Esophagus squamous epithelium (tissue), 5 donors: ENCODE measurements at places on chromosomes 1 and 21.

- no peak for DNase-seq
Measured at GRCh38 chr1:220044678-220045355, 1.5 kb downstream of the EPRS1 start.

GRCh38 chr1:244231193-244231571 lies 180.1 kb downstream of the ZBTB18 start:
- no peak for DNase-seq

GRCh38 chr1:46466477-46467182 lies 23.0 kb upstream of the DMBX1 start:
- no peak for DNase-seq

- DNase-seq: no peak
Measured at GRCh38 chr1:89762386-89762778, 58.5 kb upstream of the LRRC8D start.

DNA sequence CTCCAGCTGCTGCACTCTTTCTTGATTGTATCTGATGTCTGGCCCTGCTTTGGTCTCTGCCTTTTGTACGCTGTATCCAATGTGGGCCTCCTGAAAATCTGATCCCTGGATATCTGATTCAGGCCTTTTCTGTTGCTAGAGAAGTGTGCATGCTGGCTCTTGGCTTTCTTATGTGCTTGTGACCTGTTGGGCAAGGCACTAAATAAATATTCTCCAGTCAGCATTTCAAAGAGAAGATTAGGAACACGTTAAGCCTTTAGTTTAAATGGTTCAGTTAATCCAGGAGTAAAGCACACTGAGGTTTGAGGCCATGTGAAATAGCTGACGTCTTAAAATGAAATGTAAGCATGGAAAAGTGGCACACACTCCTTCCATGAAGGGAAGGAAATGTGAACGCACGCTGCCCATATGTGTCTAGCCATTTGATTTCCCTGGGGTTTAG lies 9.3 kb upstream of the F3 start:
- DNase-seq: no peak

DNA sequence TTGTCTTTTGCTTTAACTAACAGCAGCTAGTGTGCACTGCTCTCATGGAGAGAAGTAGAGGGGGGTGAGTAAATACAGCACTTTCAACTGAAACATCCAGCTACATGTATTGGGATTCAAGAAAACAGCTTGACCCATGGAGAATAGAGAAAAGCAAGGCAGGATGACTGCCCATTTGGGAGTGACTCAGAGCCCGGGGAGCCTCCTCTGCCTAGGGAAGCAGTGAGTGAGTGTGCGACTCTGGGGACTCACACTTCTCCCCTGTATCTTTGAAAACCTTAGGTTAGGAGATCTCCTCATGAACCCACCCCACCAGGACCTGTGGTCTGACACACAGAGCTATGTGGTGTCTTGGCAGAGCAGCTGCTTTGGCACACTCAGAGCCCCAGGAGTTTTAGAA lies 82.0 kb upstream of the PTGFR start:
- no peak for DNase-seq

GRCh38 chr1:33311706-33312412 lies 9.0 kb downstream of the A3GALT2 start:
- no peak for DNase-seq

DNA sequence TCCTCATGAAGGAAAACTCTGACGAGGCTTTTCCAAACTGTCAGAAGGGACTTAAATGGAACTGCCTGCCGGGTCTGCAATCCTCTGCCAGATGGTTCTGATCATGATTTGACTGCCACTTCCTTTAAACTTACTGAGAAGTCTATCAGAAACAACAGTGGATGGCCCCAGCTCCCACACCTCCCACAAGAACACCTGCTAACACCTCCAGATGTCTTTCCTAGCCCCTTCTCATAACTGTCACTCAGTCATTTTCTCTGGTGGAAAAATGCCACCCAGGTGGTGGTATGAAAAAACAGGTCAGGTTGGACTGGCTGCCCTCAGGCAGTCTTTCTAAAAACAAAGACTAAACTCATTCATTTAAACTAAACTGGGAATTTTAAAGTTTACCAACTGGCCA lies 66.7 kb upstream of the ABCD3 start:
- no peak for DNase-seq

- no peak for DNase-seq
Measured at GRCh38 chr1:6627841-6628545, 3.3 kb downstream of the THAP3 start.

- no peak for DNase-seq
Measured at GRCh38 chr1:184881941-184882913, 92.1 kb downstream of the NIBAN1 start.

GRCh38 chr1:162564762-162565218 lies 3.3 kb downstream of the UAP1 start:
- DNase-seq: no peak

DNA sequence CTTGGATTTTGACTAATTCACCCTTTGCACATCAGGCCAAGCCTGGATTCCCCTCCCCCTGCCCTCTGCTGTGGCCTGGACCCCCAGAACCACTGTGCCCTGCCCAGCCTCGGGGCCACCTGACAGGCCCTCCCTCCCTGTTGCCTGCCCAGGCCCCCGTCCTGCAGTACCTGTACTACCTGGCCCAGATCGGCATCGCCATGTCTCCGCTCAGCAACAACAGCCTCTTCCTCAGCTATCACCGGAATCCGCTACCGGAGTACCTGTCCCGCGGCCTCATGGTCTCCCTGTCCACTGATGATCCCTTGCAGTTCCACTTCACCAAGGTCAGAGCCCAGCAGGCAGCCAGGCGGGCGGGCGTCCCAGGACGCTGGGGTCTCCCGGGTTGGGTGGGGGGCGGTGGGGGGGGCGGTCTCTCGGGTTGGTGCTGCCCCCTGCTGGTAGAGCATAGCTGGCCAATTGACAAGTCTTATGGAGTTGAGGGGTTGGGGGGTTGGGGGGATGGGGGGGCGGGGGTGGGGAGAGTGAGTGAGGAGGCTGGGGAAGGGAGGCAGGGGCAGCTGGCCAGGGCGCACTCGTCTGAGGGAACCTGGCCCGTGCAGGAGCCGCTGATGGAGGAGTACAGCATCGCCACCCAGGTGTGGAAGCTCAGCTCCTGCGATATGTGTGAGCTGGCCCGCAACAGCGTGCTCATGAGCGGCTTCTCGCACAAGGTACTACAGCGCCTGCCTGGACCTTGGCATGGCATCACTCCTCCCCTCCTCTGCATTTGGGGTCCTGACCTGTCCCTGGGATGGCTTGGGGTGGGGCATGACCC lies 10.7 kb downstream of the AMPD2 start:
- DNase-seq: no peak

GRCh38 chr1:214102907-214103306 lies 115.1 kb downstream of the PROX1 start:
- no peak for DNase-seq

GRCh38 chr21:42590431-42591131 lies 62.8 kb upstream of the PDE9A start:
- DNase-seq: no peak

GRCh38 chr1:1815606-1816281 lies 37.5 kb upstream of the NADK start:
- no peak for DNase-seq

DNA sequence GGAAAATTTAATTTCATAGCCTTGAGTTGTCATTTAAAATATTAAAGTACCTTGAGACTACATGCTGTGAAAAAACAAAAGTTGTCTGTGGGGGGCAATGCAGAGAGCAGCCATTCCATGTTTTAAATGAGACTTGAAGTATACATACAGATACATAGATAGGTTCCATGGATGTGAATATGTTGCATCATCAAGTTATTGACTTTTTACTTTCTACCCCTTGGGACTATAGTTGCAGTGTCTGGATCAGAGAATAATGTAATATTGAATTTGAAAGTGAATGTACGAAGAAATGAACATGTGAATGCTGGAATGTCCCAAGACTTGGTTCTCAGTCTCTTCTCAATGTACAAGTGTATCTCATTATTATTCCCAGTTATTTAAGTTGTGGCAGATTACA lies 751.0 kb downstream of the MRPL39 start:
- no peak for DNase-seq

DNA sequence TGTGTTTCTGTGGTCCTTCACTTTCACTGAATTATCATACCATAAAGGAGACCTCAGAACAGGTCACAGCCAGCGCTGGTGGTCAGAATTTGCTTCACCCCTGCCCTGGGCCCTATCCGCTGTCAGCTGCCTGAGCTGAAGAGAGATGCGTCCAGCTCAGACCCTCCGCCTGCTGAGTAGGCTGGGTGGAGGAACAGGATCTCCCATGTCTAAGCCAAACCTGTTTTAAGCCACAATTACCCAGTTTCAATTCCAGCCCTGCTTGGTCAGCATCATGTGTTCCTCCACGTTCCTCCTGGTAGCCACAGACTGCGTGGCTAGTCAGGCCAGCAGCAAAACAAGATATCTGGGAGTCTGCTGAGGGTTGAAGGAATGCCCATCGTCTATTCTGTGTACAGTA lies 13.5 kb upstream of the BGLAP start:
- DNase-seq: no peak

DNA sequence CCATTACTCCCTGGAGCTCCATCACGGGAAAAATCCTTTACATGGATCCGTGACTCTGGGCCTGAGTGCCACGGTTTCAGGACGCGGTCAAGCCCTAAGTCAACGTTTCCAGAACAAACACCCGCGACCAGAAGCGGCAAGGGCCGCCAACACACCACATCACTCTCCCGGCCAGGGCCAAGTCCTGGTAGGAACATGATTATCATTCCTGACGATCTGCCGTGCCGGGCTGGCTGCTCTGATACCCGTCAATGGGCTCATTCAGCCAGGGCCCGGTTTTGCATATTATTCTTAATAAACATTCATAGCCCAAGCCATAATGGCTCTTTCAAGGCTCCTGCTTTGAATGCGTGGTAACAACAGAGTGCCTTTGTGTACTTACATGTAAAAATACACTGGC lies 44.6 kb upstream of the SIM2 start:
- DNase-seq: no peak

DNA sequence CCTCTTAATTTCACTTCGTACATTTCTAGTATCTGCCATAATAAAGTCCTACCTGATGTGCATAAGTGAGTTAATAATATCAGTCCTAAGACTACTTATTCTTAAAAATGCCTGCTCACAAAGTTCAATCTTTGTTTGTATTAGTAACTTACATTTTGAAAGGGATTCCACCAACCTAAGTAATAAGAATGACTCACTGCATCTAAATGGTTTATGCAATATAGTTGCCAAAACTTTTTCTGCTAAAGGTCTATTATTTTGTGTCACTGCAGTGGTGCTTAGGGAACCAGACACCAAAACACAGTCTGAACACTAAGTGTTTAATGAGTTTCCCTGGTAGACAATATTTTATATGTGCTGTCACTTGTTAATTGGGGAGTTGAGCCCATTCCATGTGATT lies 1.8 kb downstream of the ZNF669 start:
- no peak for DNase-seq

DNA sequence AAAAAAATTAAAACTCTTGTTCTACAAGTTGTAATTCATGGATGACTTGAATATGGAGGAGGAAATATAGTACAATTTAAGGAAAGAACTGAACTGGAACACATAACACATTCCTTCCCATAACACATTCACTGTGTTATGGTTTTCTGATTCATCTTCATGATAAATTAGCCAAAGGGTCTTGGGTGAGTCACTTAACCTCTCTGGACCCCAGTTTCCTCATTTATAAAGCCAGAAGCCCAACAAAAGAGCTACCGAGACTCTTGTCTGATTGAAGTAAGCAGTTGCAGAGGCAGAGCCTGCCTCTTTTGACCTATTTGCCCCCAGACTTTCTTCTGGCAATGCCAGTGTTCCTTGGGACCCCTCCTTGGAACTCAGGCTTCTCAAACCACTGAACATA lies 161.9 kb upstream of the KCTD3 start:
- DNase-seq: no peak

DNA sequence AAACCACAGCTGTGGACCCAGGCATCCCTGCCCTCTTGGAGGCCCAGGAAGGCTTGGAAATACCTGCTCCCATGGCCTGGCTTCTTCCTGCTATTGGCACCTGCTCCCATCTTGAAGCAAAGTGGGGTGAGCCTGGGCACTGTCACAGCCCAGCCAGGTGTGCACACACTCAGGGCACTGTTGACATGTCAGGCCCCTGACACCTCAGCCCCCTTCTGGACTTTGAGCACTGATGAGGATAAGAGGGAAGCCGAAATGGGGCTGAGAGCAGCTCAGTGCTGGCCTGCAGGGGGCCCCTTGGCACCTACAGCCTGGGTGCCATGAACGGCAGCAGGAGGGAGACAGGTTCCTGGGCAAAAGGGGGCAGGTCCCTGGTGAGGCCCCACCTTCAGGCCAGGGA lies 55.9 kb downstream of the DAB1 start:
- DNase-seq: no peak

- no peak for DNase-seq
Measured at GRCh38 chr21:40512590-40512989, 334.4 kb downstream of the DSCAM start.

- DNase-seq: no peak
Measured at GRCh38 chr1:11940260-11940921, 5.9 kb downstream of the PLOD1 start.

DNA sequence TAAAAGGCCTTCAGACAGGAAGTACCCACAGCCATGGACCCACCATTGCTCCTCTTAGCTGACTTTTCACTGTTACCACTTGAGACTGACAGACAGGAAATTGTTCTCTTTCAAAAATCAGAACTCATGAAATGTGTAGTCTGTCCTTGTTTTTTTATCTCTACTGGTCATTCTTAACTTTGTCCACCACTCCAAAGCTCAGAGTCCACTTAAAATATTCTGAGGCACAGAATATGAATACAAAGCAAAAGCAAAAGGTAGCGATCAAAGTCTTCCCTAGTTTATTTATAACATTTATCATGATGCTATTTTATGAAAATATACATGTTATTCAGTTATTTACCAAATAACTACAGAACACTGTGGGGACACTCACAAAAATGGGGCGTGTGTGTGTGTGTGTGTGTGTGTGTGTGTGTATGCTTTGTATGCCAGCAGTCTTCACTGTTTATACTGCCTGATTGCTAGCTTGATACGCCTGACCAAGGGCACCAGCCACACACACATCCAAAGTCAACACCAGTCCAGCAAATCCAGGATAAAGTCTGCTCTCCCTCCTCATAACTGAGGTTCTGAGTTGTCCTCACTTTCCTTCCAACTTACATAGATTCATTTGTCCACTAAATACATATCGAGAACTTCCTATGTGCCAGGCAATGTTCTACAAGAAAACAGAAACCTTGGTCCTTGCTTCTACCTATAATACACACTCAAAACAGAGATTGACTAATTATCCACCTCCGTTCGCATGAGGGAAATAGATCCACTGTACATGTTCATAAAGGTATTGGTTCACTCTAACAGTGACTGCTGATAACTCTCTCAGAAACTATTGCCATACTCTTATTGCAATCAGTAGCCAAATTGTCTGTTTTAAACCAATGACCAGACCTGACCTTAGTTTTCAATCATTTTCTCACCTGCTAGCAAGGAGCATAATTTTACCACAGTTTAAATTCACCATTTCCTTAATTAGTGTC lies 79.4 kb downstream of the ERICH3 start:
- DNase-seq: no peak

DNA sequence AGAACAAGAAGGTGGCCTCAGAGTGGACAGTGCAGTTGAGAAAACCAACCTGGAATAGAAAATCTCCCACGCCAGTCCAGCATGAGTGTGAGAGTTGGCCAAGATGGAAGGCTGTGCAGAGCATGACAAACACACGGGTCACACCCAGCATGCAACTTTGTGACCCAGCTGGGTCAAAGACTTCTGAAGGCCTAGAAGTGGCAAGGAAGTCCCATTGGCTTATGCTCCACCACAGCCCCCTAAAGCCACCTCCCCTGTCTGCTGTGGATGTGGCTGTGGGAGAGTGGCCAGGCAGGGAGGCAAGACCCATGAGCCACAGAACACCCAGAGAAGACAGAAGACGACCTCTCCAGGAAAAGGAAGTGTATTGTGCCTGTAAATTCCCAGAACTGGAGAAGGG lies 13.6 kb downstream of the BATF3 start:
- DNase-seq: no peak

GRCh38 chr1:207335695-207336363 lies 14.4 kb downstream of the CD55 start:
- no peak for DNase-seq
